ENCODE measurements at places on chromosomes 6 and 20.

GRCh38 chr20:10180651-10181235, 37.9 kb upstream of the SNAP25 start:
- DNase-seq: no peak

DNA sequence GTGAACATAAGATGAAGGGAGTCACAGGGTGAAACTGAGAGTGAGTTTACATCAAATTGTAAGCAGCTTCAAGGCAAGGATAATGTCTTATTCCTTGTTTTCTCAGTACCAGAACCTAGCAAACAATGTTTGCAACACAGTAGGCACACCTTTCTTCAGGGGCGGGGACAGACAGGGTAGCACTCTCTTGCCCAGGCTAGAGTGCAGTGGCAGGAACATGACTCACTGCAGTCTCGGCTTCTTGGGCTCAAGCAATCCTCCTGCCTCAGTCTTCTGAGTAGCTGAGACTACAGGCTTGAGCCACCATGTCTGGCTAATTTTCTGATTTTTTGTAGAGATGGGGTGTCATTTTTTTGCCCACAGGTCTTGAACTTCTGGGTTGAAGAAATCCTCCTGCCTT, 299.8 kb downstream of the CD83 start:
- no peak for DNase-seq

DNA sequence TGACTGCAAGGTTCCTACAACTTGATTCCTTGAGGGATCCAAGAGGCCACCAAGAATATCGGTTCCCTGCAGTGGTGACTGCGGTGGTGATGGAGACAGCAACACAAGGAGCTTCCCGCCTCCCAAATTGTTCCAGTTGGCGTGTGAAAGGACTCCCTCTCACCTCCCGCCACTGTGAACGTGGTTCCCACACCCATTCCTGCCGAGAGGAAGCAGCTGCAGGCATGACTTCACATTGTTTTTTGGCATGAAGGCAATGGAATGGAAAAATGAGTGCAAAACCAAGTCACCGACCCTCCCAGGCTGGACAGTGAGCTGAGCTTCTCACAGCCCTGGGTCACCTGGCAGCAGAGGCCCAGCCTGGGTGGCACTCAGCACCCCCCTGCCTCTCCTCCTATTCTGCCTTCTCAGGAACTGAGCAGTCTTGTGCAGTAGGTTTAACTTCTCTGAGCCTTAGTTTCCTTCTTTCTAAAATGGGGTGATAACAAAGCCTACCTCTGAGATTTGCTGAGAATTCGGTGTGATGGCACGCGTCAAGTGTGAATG, 75.0 kb downstream of the CNKSR3 start:
- no peak for DNase-seq

DNA sequence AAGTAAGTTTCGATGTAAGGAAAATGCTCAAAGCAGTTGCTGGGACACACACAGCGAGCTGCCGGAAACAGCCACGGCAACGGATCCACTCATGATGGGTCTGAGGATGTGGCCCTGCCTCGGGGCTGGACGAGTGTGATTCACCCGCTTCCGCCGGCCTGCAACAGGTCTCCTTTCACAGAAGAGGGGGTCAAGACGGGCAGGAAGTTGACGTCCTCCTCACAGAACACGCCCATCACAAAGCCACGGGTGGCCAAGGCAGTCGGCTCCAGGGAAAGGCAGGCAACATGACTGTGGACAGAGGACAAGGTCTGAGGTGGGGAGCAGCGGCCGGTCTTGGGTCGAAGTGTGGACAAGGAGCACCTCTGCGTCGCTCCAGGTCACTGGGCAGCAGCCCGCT, 29.9 kb upstream of the SMOC2 start:
- no peak for DNase-seq

Measured in neural crest cell (in vitro differentiated cells).